Naive B cell (primary cell): ENCODE measurements at places on chromosomes 12 and 14.

GRCh38 chr12:93657071-93657470 is 20.1 kb upstream of the CRADD start:
- DNase-seq: no peak

GRCh38 chr12:4216187-4216927 is 57.2 kb upstream of the CCND2 start:
- no peak for DNase-seq

GRCh38 chr12:1876086-1876485 is 42.4 kb downstream of the CACNA2D4 start:
- DNase-seq: no peak

GRCh38 chr12:69901221-69901905 is 76.3 kb downstream of the MYRFL start:
- DNase-seq: no peak

DNA sequence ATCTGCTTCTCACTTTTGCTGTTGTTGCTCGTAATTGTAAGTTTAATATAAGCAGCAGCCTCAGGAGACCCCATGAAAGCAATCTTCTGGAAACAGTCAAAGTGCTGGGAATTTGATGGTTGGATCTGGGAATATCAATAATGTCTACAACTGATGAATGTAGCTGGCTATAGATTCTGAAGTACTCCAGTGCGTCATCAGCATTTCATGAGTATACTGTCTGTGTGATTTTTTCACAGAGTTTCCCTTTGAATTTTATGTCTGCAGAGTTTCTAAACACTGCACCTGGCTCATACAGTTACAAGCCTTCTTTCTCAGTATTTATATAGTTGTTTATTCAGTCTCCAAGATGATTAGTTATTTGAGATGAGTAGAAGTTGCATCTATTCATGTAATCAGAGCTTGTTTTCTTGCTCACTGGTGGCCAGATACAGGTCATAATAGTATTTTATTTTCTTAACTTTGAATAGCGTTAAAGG is 222.3 kb downstream of the RAD51B start:
- no peak for DNase-seq

DNA sequence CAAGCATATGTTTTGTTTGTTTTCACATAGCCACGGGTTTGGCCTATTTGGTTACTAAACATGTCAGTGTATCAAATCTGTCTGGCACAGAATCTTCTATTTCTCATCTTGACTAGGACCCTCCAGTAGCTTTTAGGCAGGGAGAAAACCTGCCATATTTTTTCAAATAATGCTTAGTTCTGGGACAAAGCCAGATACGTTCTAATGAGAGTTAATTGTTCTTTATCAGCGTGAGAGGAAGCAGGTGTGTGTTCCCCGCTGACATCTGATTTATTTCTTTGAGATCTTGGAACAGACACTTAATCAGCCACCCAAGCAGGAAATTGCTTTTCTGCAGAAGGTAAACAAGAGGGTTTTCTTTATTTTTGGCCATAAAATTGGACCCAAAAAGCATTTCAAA is 54.8 kb downstream of the GOLGA5 start:
- no peak for DNase-seq

DNA sequence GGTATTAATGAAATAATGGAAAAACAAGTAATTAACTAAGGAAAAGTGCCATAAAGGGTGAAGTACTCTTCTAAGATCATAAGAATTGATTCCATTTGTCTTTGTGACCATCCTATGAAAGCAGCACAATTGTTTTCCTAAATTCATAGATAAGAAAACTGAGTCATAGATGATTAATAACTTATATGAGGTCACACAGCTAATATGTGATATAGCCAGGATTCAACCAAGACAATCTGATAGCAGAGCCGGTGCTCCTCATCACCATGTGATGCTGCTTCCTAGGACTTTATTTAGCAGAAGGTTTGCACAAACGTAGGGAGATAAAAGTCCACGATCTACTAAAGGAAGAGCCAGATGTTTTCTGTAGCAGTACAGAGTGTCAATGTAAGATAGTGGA is 181.5 kb upstream of the SYT1 start:
- DNase-seq: no peak

DNA sequence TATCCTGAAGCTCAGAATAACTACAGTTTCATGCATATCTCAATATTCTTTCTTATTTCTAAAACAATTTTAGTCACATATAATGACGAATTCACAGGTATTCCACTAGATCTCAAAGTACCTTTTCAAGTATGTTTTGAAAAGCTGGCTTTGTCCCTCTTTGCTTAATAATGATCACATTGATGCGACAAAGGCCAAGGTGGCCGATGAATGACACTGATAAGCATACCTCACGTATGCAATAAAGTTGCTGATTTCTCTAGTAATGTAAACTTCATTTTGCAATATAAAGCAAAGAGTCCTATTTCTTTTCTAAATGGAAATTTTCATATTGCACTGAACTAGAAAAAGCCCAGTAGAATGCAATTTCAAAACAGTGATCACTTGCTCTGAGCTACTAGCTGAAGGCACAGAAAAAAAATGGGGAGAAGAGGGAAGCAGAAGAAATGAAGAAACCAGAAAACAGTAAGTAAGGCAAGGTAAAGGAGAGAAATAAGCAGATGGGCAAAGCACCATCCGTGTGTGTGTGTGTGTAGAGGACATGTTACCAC is 29.3 kb downstream of the FGD6 start:
- DNase-seq: no peak

GRCh38 chr12:101698800-101699347 is 1.4 kb downstream of the CHPT1 start:
- DNase-seq: peak; percentile 9

DNA sequence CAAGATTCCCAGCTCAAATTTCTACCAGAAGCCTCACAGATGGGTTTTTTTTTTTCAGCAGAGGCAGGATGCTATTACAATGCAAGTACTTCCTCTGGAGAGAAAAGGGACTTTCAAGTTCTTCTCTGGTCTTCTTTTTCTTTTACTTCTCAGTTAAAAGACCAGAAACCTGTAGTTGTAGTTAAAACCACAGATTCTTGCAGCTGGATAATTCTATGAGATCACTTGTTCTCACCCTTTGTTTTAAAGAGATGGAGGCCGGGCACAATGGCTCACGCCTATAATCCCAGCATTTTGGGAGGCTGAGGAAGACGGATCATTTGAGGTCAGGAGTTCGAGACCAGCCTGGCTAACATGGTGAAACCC is 47.6 kb upstream of the OVCH1 start:
- DNase-seq: no peak

DNA sequence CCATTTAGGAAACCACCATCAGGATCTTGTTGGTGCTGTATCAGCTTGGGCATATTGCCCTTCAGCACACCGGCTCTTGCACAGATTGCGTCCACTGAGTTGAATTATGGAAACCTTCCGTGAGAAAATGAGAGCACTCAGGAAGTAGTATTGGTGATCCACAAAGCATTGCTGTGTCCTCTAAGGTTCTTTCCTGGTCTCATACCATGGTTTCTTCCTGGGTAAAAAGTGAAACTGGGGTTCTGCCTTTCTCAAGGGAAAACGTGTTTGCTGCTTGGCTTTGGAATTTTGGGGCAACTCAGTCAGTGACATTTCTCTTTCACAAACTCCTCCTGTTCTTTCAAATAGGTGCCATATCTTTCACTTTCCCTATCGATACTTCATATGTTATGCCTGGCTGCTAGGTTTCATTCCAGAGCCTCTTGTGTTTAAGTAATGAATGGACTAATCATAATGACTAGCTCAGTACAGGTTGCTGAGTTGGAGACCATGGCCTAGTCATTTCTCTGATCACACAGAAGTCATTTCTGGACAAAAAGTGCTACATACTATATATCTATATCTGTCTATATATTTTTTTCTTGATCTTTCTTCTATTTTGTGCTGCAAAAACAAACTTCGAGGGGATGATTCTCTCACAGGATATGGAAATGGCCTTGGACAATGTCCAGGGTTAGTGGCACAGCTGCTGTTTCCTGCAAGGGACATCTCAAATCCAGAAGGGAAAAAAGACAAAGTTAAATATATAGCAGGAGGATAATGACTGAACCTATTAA is 423.4 kb downstream of the ZFP36L1 start:
- peak; percentile 13 for DNase-seq

DNA sequence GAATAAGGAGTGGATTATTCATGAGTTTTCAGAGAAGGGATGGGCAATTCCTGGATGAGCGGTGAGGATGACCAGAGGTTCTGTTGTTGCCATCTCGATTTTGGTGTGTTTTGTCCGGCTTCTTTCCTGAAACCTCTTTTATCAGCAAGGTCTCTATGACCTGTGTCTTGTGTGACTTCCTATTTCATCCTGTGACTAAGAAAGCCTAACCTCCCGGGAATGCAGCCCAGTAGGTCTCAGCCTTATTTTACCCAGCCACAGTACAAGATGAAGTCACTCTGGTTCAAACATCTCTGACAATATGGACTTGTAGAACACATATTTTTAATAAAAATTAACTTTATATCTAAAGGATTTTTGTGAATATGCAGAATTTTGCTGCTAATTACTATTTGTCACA is 716.4 kb downstream of the FSCB start:
- DNase-seq: no peak

DNA sequence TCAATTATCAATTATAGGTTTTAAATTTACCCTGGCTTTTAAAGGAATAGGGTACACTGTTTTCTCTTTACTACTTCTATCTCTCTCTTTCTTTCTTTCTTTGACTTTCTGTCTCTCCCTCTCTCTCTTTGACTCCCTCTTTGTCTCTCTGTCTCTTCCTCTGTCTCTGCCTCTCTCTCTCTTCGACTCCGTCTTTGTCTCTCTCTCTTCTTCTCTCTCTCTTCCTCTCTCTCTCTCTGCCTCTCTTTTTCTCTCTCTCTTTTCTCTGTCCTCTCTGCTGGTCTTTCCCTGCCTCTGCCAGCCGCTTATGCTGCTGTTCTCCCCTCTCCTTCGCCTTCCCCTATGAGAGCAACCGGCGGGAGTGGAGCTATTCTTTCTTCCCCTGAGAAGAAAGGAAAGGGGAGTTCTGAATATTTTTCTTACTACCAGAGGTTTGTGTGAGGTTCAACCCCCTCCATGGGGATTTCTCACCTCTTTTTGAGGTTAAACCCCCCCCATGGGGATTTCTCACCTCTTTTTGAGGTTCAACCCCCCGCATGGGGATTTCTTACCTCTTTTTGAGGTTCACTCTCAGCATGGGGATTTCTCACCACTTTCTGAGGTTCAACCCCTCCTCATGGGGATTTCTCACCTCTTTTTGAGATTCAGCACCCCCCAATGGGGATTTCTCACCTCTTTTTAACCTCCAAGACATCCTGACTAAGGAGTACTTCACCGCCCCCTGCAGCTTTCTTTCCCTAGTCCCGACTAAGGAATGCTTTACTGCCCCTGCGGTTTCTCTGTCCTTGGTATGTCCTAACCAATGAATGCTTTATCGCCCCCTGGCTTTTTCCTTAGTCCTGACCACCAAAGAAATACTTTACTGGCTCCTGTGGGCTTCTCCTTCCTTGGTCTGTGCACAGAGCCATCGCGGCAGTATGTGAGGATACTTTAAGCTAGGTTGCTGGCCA is 27.4 kb upstream of the DDHD1 start:
- DNase-seq: no peak

- no peak for DNase-seq
Observed at GRCh38 chr14:30977752-30978151, 47.7 kb upstream of the AP4S1 start.

DNA sequence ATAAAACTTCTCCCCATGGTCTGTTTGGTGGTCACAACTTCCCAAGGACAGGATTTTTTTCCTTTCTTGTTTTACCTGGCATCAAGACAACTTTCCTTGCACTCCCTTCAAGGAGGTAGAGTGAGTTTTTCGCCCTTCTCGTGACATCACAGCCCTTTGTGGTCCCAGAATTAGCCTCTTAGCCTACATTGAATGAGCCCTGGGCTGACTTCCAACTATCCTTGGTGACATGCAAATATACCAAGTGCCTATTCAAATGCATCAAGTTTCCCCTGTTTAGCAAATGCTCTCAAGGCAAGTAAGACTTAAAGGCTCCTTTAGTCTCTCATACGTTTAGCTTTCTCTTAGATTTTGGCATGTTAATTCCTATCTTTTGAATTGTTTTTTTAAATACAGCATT is 36.6 kb downstream of the TC2N start:
- no peak for DNase-seq

GRCh38 chr14:85317491-85318021 is 212.4 kb upstream of the FLRT2 start:
- DNase-seq: no peak

DNA sequence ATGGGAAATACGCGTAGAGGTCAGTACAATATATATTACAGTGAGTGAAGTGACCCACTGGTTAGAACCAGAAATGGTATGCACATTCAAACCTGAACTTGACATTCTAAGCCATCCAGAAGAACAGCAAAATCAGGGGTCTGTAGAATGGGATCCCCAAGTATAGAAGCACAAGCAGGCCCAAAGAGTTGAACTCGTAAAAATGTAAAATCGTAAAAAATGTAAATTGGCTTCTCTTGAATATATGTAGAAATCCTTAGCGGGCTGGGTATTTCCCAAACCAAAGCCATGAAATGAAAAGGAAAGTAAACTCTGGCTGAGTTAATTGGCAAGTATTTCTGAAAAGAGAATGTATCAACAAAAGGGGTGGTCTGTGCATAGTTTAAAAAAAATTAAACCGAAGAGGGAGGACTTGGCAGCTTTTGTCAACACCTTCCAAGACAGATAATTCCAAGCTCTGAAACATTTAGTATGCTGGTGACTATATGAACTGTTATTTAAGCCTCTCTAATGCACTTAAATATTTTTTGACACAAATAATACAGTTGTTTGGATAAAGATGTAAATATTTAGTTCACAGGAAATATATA is 1505.6 kb upstream of the FLRT2 start:
- DNase-seq: no peak

DNA sequence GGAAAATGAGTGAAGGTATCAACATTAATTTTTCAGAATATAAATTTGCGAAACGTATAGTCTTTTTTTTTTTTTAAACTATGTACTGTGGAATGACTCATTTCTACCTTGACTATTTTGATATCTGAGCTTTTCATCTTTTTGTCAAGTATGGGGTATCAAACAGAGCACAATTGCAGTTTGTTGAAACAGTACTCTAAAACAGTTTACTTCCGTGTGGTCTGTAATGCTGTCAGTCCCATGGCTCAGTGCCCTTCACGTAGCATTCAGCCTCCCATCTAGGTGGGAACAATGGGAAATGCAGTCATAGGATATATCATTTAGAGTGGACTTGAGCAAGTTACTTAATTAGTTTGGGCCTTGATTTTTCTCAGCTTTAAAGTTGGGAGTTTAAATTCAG is 139.5 kb downstream of the ERC1 start:
- DNase-seq: no peak

- no peak for DNase-seq
Observed at GRCh38 chr12:93616584-93617101, 44.2 kb downstream of the SOCS2 start.

DNA sequence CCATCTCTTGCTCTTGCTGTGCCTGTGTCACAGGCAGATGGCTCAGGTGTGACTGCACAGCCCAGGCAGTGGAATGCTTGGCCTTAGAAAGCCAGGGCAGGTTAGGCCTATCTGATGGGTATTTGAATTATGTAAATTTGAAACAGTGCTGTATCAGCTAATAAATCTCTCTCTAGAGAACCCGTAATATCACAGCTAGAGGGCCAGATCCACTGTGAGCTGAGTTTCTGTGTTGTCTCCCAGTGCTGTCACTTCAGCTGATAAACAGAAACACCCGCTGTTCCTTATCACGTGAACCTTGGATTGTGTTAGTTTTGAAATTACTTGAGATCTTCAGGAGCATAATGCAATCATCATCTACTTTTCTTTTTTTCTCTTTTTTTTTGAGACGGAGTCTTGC is 21.5 kb upstream of the ALDH2 start:
- DNase-seq: no peak
